ENCODE measurements at places on chromosomes 5 and 9.

GRCh38 chr5:153361735-153362409 is 128.6 kb upstream of the GRIA1 start:
- no peak for DNase-seq

GRCh38 chr9:122265149-122265915 is 650 bp downstream of the MRRF start:
- peak; percentile 29 for DNase-seq

- DNase-seq, result no peak
Observed at GRCh38 chr5:101679816-101680215, 616.3 kb downstream of the SLCO4C1 start.

DNA sequence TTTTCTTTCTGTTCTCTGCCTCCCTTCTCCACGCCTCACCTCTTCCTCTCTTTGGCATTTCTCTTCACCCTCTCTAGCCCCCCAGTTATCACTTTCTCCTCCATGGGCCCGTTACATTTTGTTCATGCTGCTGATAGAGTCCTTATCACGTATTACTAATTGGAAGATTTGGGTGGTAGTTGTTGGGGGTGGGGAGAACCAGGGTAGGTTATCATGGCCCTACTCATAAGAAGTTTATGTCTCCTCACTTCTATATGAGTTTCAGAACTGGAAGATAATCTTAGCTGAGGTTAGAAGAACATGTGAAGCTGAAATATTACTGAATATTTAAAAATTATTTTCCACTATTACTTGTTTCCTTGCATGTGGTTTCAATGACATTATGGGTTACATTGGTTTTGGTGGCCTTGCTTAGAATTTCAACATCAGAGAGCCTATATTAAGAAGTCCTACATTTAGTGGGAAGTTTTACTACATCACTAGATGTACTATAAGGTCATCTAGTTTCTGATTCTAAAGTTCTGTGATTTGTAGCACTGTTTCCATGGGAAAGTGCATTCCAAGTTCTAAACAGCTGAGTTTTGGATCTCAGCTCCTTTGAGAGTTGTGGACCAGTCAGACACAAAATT is 36.8 kb downstream of the PIP5K1B start:
- DNase-seq, result no peak

DNA sequence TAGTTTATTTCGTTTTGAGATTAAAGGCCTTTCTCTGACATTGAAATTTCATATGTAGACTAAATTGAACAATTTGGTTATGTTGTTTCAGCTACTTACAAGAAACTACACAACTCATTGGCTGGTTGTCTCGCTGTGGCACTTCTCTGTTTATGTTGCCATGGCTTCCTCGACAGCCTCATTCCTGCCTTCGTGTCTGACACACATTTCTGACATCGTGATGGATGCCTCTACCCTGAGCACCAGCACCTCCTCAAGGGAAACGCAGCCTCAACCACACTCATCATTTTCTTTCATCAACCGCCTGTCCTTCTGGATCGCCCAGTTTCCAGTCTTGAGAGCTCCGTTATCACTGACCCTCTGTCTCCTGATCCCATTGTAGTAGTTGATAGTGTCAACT is 562.8 kb downstream of the PDE4D start:
- no peak for DNase-seq

DNA sequence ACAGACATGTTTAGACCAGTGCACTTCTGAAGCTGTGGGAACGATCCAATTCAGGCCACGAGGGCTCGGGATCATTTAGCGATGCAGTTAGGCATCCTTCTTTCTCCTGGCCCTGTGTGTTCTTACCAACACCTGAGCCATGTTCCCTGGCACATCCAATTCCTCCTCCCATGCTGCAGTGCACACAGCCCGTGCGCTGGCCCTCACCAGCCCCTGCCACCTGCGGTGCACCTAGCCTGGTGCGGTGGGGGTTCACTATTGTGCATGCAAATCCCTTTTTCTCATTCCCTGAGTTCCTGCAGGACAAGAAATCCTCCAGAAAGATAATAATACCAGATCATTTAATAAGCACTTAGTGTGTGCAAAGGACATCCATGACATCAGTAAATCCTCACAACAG is 53.5 kb downstream of the NEURL1B start:
- no peak for DNase-seq

DNA sequence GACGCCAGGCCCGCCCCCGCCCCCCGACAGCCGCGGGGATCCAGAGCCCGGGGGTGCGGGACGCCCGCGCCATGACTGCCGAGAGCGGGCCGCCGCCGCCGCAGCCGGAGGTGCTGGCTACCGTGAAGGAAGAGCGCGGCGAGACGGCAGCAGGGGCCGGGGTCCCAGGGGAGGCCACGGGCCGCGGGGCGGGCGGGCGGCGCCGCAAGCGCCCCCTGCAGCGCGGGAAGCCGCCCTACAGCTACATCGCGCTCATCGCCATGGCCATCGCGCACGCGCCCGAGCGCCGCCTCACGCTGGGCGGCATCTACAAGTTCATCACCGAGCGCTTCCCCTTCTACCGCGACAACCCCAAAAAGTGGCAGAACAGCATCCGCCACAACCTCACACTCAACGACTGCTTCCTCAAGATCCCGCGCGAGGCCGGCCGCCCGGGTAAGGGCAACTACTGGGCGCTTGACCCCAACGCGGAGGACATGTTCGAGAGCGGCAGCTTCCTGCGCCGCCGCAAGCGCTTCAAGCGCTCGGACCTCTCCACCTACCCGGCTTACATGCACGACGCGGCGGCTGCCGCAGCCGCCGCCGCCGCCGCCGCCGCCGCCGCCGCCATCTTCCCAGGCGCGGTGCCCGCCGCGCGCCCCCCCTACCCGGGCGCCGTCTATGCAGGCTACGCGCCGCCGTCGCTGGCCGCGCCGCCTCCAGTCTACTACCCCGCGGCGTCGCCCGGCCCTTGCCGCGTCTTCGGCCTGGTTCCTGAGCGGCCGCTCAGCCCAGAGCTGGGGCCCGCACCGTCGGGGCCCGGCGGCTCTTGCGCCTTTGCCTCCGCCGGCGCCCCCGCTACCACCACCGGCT is 1.0 kb downstream of the FOXE1 start:
- peak; percentile 31 for DNase-seq

GRCh38 chr5:133707629-133708028 is 95.3 kb upstream of the FSTL4 start:
- no peak for DNase-seq

- DNase-seq, result no peak
Observed at GRCh38 chr5:81163651-81164050, 69.5 kb upstream of the CKMT2 start.

- DNase-seq, result no peak
Observed at GRCh38 chr5:79850316-79850822, 140.7 kb downstream of the MTX3 start.

DNA sequence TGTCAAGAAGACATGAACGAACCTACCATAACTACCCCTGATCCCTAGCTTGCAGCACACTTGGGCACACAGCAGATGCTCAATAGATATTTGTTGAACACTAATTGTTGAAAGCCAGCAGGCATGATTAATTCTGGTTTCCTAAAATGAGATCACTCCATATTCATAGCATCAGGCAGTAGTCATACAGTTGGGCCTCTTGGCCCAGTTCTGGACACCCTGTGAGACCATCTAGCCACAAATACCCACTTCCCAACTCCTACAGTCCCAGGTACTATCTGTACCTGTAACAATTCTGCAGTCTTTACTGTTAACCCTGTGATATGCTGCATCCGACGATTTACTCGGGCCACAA is 24.2 kb downstream of the P4HA2 start:
- no peak for DNase-seq

DNA sequence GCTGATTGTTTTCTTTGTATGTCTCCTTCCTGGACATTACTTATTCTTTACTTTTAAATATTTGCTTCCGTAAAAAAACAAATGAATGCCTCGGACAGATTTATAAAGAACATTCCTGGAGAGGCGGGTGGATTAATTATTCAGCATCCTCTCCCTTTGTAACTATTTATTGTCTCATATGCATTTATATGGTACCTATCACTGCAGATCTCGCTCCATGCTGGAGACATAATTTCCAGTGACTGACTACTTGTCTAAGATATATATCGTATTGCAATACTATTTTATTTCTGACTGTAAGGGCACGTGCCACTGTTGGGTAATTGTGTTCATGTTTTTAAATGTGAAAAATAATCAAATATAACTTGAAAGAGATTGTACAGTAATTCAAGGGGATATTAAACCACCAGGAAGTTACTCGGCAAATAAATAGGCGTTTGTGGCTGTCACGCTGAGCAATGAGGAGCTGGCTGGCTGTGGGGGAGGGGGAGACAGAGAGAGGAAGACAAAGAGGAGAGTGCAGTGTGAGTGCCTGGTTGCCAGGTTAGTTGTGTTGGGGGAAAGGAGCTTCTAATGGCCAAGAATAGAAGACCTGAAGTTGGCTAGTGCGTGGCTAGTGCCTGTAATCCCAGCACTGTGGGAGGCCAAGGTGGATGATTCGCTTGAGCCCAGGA is 131.8 kb upstream of the GABRP start:
- DNase-seq, result no peak

- no peak for DNase-seq
Observed at GRCh38 chr9:70262948-70263347, 4.2 kb downstream of the SMC5 start.

DNA sequence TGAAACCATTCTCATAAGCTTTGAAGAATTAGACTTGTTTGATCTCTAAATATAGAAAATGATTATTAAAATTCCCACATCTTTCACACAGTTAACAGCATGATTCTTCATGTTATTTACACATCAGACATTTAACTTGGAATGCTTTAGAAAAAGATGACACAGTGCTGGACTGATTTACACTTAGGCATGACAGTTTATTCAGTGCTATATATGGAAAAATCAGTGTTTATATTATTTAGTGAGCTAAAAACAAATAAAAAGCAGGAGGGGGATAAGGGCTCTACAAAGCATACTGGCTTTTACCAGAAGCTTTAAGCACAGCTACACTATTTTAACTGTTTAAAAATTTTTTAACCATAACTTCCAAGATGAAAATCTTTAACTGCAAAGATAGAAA is 30.0 kb downstream of the CDC37L1 start:
- DNase-seq, result no peak

- DNase-seq, result no peak
Observed at GRCh38 chr9:131406563-131407436, 12.9 kb downstream of the PRRC2B start.

GRCh38 chr5:80094236-80094738 is 59.1 kb downstream of the THBS4 start:
- no peak for DNase-seq

- DNase-seq, result peak; percentile 54
Observed at GRCh38 chr9:95776176-95776575, 99.3 kb upstream of the ERCC6L2 start.

GRCh38 chr9:26706223-26706622 is 186.4 kb downstream of the CAAP1 start:
- no peak for DNase-seq

GRCh38 chr5:78958672-78959445 is 26.3 kb downstream of the ARSB start:
- no peak for DNase-seq

DNA sequence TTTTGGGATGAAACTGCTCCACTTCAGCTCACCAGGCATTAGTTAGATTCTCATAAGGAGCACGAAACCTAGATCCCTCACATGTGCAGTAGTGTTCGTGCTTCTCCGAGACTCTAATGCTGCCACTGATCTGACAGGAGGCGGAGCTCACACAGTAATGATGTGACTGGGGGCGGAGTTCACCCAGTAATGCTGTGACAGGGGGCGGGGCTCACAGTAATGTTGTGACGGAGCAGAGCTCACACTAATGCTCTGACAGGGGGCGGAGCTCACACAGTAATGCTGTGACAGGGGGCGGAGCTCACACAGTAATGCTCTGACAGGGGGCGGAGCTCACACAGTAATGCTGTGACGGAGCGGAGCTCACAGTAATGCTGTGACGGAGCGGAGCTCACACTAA is 27.1 kb upstream of the LRRC14B start:
- no peak for DNase-seq

DNA sequence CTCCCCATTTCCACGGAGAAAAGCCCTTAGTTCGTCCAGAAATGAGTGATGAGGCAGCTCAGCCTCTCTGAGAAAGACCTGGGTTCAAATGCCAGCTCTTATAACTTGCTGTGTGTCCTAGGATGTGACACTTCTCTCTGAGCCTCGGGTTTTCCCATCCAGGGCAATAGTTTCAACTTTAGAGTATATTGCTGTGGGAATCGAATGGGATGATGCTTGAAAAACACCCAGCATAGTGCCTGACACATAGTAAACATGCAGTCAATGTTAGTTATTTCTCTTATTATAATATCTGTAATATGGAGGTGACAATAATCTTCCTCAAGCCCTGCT is 430 bp upstream of the MAPKAP1 start:
- DNase-seq, result no peak

GRCh38 chr9:18604767-18605730 is 131.1 kb downstream of the ADAMTSL1 start:
- DNase-seq, result no peak

GRCh38 chr5:72020161-72020983 is 86.9 kb upstream of the MAP1B start:
- DNase-seq, result no peak

GRCh38 chr5:135019314-135019713 is 14.7 kb downstream of the PITX1 start:
- no peak for DNase-seq

DNA sequence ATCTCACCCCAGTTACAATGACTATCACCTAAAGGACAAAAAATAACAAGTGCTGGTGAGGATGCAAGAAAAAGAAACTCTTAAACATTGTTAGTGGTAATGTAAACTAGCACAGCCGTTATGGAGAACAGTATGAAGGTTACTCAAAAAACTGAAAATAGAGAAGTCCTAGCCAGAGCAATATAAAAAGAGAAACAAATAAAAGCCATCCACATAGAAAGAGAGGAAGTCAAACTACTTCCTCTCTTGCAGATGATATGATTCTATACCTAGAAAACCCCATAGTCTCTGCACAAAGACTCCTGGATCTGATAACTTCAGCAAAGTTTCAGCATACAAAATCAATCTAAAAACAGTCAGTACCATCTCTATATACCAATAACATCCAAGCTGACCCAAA is 221.5 kb upstream of the FAM174A start:
- DNase-seq, result no peak

DNA sequence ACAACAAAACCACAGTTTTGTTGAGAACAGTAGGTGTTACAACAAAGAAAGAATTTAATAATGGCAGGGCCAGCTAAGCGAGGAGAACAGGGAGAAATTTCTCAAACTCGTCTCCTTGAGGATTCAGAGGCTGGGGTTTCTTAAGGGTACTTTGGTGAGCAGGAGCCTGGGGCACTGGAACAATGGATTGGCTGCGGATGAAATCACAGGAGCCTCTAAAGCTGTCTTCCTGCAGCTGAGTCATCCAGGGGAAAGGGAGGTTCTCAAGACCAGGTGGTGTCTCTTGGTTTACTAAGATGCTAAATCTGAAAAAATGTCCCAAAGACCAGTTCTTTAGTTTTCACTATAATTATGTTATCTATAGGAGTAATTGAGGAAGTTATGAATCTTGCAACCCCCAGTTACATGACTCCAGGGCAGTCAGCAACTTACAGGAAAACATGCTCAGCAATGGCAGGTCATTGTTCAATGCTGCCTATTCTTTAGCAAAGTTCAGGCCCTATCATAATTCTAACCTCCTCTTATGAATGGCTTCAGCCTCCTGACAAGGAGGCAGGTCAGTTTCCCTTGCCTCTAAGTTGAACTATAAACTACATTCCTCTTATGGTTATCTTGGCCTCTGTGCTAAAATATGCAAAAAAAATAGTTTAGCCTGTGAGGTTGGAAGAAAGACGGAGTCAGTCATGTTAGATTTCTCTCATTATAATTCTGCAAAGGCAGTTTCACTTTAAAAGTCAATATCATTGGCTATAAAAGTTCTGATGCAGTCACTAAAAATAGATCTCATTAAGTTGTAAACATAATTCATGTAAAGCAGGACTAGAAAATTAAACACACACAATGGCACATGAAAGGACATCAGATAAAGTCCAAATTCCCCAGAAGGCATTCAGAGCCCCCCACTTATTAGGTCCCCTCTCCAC is 63.3 kb upstream of the CKS2 start:
- no peak for DNase-seq
